ENCODE measurements at places on chromosomes 1 and 21.

DNA sequence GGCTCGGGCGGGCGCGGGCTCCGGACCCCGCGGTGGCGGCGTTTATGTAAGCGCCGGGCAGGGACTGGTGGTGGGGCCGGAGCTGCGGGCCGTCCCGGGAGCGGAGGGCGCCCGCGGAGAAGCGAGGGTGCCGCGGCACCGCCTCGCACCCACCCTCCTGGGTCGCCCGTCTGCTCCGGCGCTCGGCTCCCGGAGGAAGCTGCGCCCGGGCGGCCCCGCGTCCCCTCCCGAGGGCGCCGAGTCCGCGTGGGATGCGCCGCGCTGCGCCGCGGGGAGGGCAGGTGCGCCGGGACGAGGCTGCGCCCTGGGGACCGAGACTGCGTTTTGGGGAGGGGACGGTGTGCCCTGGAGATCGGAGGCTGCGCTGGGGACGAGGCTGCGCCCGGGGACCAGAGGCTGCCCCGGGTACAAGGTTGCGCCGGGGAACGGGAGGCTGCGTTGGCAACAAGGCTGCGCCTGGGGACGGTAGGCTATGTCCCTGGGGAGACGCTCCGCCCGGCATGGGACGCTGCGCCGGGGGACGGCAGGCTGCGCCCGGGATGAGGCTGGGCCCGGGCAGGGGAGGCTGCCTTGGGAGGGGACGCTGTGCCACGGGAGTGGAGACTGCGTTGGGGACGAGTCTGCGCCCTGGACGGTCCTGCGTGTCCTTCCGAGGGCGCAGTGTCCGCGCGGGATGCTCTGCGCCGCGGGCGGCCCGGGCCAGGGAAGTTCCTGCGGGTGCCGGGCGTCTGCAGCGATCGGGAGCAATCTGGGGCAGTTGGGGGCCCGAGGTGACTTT lies 627 bp downstream of the ADARB1 start:
- DNase-seq = no peak

DNA sequence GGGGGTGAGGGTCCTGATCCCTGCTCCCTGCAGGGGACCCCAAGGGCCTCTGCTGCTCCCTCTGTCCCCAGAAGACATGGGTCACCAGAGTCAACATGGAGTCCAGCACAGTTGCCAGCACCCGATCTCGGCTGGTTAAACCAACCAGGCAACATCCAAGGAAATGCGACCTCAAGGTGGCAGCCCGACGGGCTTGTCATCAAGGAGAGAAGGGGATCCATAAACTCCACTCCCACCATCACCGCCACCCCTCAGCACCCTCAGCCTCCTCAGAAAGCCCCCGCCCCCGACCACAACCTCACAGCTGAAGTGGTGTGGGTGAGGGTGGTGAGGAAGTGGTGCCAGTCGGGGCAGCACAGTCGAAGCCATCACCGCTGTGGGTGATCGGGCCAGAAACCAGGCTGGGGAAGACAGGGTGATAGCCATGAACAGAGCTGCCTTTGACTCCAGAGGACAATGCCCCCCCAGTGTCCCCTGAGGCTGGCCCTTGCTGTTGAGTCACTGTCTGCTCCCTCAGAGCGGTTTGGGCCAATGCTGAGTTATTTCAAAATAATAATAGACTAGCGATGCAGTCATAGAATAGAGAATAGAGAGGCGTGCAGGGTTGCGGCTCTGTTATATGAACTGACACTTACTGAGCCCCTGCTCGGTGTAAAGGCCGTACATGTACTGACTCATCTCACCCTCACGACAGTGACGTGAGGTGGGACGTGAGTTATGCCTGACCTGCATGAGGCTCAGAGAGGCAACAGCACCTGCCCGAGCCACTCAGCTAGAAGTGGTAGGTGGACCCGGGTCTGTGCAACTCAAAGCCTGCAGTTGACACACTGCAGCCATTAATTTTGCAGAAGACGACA lies 88.7 kb upstream of the IFFO2 start:
- DNase-seq = no peak

DNA sequence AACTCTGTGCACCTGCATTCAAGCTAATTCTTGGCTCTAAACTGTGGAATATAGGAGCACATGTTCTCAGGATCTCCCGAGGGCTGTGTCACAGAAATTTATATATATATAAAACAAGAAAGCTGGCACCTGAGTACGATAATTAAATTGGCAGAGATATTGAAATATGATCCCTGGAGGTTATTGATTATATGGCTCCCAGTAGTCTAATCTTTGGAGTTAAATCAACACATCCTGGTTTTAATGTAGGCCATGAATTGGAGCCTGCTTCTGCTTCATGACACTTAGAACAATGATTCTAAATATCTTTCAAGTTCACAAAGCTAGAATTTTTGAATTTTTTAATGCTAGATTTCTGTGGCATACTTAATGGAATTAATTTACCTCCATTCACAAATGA lies 84.3 kb downstream of the CTH start:
- DNase-seq = peak; percentile 52

- peak; percentile 11 for DNase-seq
Measured at GRCh38 chr1:1230656-1231399, 973 bp downstream of the SDF4 start.

- peak; percentile 10 for DNase-seq
Measured at GRCh38 chr1:243508303-243508713, 252.5 kb downstream of the SDCCAG8 start.

- DNase-seq = no peak
Measured at GRCh38 chr1:9095818-9096217, 26.4 kb upstream of the SLC2A5 start.

DNA sequence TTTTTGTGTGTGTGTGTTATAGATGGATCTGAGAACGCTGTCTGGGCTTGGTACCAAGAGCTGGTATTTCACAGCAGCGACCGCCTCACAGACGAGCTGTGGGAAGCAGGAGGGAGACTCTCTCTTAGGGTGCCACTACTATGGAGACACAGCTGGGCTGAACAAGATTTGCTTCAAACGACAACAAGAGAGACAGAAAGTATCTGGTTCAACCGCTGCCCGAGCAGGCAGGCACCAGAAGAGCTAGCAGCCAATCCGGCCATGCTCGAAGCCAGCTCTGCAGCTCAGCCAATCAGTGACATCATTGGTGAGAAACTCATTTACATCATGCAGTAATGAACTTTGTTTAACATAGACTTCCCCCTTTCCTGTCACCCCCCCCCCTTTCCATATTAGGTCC lies 341.3 kb downstream of the USP25 start:
- DNase-seq = peak; percentile 33

DNA sequence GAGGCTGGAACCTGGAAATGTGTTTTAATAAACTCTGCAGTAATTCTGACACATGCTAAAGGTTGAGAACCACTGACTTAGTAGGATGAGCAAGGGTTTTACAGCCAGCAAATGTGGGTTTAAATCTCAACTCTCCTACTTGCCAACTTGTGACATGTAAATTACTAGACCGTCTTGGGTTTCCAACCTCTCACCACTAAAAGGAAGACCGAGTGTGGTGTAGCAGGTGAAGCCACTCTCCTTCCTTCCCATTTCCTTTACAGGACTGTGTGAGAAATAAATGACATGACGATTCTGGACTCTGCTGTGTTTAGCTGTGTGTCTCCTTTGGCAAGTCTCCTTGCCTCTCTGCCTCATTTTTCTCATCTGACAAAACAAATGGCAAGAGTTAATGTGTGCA lies 49.5 kb upstream of the DNAJC6 start:
- DNase-seq = no peak

DNA sequence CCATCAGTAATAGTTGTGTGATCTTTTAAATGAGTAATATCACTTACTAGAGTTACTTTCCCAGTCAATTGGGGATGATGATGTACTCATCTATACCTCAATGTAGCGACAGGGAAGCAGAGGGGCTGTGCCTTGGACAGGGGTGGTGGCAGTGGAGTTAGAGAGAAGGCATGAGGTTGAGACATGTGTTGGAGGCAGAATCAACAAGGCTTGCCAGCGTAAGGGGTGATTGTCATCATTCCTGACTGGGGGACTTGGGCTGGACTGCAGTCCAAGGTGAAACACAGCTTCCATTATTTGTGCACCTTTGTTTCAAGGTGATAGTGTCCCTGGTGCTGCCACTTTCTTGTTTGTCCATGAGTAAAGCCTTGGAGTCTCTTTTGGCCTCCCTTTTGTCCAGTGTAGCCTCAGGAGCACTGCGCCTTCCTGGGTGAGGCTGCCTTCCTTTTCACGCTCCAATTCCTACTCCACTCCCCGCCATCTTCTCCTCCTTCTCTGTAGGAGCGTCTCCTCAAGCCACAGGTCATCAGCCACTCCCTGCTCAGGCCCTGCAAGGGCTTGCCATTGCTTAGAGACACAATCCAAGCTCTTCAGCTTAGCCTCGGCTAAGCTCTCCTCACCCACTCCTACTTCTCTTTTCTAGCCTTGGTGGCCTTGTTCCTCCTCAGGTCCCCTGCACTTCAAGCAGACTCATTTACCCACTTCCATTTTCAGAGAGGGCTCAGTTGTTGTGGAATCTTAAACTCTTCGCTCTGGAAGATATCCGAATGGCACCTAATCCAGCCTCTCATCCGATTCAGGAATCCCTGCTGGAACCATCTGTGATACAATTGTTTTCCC lies 77.6 kb upstream of the CD34 start:
- no peak for DNase-seq

- DNase-seq = no peak
Measured at GRCh38 chr1:225962440-225962975, 21.5 kb upstream of the LEFTY2 start.

GRCh38 chr1:47852006-47852718 lies 145.0 kb downstream of the TRABD2B start:
- no peak for DNase-seq

GRCh38 chr1:17658837-17659236 lies 96.3 kb upstream of the ACTL8 start:
- no peak for DNase-seq

DNA sequence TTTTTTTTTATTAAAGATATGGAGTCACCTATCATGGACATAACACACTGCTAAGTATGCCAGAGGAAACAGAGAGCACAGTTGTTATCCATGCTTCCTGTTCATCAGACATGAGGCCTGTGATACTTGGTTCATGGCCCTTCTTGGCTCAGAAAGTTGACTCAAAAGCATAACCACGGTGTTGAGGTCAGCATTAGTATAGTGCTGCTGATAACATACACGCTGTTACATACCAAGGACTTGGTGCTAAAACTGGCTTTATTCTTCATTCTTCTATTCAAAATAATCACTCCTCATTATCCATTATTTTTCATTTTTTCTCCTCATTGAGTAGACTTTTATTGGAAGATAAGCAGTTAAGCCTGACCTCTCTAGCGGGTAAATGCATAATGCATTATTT lies 464.1 kb downstream of the ADGRL2 start:
- DNase-seq = no peak

DNA sequence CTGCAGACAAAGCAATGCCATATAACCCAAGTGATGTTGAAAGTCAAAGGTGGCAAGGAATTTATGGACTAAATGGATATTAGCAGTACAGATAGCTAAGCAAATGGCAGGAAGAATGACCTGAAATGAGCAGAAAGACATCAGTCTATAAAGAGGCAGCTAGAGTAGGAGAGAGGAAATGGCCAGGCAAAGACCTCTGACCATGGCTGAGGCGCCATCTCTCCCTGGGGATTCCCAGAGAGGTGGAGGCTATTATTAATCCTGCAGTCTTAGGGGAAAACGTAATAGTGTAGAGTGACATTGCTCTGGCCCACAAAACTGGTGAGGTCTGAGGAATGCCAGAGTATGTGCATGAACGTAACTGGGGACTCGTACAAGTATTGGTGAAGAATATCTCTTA lies 563.6 kb upstream of the PRMT6 start:
- no peak for DNase-seq

GRCh38 chr1:19179597-19180264 lies 30.3 kb downstream of the UBR4 start:
- DNase-seq = no peak

- no peak for DNase-seq
Measured at GRCh38 chr1:215132156-215132555, 49.6 kb downstream of the KCNK2 start.

GRCh38 chr1:152426731-152427130 lies 12.7 kb upstream of the CRNN start:
- DNase-seq = no peak

DNA sequence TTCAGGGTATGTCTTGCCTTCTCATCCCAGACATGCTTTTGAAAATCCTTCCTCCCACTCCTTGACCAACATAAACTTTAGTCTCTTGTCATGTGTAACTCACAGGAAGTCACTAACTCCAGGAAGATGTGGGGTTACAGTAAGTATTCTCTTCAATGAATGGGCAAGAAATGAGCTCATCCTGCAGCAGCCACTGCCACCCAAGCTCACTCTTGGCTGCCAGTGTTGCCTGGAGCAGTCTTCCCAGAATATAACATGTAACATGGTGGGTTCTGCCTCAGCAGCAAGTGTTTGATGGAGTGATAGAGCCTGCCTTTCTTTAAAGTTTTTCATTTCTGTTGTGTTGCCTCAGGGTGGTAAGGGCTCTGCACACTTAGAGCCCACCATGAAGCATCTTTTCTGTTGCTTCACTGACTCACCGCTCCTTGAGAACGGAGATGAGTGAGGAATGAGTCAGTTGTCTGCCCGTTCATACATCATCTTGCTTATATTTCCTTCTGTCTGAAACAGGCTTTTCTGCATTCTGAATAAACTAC lies 187.0 kb downstream of the TPR start:
- no peak for DNase-seq

DNA sequence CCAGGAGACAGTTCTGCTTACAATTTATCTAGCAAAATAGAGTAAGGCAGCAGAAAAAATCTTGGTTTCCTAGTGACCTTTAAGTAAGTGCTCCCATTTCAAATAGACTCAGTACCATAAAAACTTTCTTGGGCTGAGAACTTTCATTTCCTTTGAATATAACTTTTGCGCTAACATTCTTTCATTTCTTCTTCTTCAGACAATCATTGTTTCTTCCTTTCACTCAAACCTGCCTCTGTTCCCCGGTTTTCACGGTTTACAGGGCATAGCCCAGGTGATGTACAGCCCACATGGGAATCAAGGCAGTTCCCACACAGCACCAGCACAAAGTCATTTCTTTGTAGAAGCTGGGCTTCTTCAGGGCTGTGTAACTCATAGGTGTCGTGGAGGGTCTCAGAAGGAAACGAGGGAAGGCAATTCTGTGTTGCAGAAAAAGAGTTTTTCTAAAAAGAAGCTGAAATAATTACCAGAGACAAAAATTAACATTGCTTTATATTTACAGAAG lies 611.6 kb downstream of the SMYD3 start:
- no peak for DNase-seq

DNA sequence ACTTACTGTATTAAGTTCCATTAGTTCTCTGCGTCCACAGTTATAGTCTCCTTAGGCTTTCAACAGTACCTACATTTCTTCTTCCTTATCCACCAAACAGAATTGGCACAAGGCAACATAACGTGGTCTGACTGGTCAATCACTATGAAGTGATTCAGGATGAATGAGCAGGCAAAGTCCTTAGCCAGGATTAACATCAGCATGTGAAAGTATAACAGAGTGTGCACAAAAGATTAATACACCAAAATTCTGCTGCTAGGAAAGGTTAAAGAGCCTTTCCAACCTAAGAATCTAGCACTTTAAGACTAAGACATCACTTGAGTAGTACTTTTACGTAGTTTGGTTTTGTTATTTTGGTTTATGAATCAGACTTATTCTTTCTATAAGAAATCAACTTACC lies 15.8 kb downstream of the DEPDC1 start:
- DNase-seq = no peak

GRCh38 chr1:158285756-158286241 lies 3.9 kb upstream of the CD1C start:
- DNase-seq = no peak

Measured in NCI-H2081 (cell line).